ENCODE measurements at places on chromosomes 5 and 9.

DNA sequence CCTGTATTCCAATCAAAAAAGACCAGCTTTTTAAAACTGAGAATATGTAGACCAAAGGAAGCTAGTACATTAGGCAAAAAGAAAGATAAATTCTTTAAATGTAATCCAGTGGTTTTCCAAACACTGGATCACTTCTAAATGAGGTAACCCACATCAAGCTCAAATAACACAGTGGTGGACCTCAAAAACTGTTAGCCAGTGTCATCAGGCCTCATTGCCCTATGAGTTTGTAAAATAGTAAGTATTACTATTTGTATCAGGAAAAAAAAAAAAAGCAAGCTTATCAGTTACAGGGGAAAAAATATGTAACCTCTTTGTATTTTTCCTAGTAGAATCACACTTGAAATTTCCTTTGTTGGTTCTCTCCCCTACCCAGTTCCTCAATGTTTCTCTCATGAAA, 6.7 kb downstream of the MTX3 start:
- no peak for DNase-seq

DNA sequence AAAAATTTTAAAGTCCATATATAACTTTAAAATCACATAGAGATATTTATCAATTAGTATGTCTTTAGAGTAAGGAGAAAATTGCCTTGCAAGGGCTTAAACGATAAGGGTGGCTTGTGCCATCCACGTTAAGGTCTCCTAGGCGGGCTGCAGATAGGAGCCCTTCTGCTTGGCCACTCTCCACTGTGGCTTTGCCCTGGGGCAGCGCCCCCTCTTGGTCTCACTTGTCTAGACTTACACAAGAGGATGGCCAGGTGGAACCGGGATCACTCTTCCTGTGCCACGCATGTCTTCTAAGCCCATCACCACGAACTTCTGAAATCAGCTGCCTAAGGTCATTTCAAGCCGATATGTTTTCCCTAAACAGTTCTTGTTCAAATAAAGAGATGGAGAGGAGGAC, 2.9 kb downstream of the FPGS start:
- peak; percentile 51 for DNase-seq

- no peak for DNase-seq
Observed at GRCh38 chr5:151700296-151700695, 13.6 kb upstream of the SPARC start.

DNA sequence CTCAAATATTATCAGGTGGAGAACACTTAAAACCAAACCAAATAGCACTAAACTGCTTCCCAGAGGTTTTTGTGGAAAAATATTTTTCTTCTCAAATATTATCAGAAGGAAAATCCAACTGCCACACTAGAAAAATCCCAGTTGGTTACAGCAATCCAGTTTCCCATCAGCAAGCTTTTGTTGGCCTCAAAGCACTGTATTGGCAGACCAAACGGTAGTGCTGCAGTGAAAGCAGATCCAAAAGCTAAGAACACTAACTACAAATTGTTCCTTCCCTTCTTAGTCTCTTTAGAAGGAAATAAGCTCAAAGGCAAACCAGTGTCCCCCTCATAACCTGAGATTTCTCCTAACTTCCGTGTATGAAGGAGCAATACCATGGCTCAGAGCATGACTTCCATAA, 105.3 kb downstream of the TRIM36 start:
- DNase-seq: no peak

DNA sequence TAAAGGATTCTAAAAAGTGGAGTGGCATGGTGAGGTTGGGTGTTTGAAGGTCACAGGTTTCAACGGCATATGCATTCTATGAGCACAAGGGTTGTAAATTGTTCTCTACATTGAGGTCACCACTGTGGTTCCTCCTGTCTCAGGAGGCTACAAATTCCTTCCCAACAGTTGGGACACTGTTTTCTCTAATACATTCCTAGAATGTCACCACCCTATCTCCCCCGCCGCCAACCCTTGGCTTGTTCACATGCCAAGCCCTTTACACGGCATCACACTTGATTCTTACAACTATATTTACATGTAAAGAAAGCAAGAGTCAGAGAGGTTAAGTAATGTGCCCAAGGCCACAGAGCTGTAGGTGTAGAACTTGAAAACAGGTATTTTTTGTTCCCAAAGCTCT, 315.1 kb downstream of the RAB3C start:
- DNase-seq: no peak

DNA sequence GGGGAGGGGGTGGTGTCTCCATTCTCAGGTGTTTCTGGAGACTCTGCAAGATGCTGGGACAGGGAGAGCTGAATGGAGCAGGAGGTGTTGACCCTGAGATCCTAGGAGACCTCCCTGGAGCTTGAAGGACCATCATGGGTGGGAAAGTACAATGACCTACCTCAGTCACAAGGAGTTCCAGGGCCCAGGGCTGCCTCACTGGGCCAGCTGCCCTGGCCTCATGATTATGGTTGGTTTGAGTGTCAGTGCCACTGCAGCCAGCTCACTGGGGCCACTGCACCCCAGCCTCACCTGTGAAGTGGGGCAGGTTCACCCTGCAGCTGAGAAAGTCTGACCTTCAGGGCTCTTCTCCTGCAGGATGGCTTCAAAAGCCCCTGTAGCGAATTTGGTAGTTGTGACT, 372.5 kb downstream of the IRX2 start:
- no peak for DNase-seq

GRCh38 chr5:143554918-143555477, 151.5 kb upstream of the NR3C1 start:
- DNase-seq: no peak

DNA sequence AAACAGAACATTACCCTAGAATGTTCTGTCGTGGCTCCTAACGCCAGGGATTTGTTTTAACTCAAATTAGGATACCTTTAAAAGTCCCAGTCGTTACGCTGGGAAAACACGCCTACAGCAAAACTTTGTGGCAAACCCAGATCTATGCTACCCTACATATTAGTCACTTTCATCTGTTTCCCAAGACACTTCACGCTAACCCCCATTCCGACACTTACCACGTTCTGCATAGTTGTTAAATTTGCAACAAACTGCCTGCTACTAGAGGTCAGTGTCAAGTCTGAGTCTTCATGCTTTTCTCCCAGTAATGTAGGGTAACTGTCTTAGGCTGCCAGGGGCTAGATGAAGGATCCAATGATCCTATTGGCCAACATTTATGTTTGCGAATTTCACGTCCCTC, 140.3 kb downstream of the RASEF start:
- no peak for DNase-seq

DNA sequence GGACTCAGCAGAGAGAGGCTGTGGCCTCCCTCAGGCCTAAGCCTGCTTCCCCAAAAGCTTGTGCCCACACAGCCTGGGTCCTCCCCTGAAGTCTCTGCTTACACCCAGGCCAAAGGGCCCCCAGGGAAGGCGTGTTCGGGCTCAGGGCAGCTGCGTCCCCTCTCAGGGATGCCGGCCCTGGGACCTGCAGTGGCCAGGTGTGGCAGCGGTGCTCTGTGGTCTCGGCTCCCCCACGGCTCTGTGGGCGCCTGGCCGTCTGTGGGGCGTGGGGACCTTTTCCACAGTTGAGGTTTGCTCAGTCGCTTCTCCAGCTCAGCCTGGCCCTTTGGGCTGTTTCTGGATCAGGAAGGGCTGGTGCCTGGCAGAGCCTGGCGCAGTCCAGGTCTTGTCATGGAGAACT, 75.9 kb downstream of the RXRA start:
- no peak for DNase-seq

DNA sequence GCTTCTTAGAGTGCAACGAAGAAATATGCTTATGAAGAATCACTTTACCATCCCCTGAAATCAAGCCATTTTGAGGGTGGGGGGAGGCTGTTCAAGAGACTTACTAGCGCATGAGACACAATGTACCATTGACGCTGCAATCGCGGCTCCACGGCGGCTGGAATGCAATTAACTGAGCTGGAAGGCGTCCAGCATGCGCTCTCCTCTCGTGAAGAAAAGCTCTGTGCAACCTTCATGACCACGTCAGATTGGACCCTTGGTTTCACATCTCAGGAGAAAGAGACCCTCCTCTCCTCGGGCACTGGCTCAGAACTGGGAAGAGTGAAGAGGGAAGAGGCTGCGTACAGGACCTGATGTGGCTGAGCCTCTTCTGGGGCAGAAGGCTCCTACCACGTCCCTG, 138.5 kb upstream of the IRX2 start:
- DNase-seq: no peak

DNA sequence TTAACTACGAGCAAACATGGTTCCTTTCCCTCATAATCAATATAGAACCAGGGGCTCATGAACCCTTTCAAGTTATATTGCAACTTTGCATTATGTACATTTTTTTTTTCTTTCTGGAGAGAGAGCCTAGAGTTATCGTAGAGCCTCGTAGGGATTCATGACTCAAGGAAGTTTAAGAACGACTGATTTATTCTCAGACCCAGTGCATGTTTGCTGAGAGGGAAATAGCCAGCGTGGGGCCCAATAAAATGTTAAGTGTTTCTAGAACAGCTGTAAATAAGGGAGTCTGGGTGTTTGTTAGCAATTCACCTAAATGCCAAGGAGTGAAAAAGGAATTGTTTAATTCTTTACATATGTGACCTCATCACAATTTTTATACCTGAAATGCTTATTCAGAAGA, 119.0 kb upstream of the KLF9 start:
- DNase-seq: no peak

- no peak for DNase-seq
Observed at GRCh38 chr5:17081142-17081541, 136.3 kb upstream of the BASP1 start.

- no peak for DNase-seq
Observed at GRCh38 chr9:104463864-104464263, 40.2 kb upstream of the OR13F1 start.

- DNase-seq: no peak
Observed at GRCh38 chr5:173313351-173313801, 14.8 kb downstream of the STC2 start.

GRCh38 chr9:95438561-95439357, 78.0 kb downstream of the PTCH1 start:
- no peak for DNase-seq

DNA sequence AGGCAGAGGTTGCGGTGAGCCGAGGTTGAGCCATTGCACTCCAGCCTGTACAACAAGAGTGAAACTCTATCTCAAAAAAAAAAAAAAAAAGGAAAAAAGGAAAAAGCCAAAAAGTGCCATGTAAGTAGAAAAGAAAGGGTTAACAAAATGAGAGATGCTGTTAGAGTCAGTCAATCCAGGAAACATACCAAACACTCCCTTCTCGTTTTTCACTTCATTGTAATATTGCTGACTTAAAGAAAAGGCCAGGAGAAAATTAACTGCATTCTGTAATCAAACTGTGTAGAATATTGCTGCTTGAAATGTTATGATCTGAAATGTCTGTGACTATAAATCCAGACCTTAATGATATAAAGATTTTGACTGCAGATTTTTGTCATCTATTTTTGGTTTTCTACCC, 379.1 kb downstream of the ENC1 start:
- DNase-seq: no peak

DNA sequence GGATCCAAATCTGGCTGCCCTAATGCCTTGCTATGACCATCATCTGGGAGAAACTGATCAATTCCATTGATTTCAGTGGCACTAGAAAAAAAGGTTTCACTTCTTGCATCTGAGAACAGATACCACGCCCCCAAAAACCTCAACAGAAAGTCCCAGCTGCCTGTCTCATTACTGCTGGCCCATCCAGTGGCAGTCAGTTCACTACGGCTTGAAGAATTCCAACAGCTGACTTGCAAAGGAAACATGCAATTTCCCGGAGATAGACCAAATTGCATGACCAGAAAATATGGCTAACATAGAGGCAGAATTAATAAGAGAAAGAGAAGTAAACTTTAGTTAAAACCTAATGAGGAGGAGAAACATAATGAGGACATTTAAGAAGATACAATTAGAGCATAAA, 48.6 kb downstream of the UGCG start:
- peak; percentile 24 for DNase-seq

DNA sequence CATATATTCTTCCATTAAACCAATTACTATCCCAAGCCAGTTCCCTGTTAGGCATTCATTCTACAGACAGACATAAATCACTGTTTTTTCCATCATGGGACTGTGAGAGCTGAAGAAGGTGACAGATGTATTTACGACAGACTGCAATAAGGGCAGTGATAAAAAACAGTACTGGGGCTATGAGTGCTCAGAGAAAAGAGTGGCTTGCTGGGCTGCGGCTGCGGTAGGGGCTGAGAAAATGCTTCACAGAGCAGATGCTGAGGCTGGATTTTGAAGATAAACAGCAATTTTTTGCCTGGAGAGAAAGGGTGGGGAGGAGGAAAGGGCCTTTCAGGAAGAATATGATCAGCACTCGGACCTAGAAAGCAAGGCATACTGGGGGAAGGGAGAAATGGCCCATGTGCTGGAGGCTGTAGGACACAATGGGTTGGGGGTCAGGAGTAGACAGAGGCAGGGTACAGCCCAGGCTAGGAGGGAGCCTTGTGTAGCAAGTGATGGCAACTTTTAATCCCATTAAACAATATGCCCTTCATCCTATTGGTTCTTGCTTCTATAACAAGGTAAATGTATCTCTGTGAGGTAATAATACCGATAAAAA, 279.3 kb downstream of the ASTN2 start:
- DNase-seq: no peak

DNA sequence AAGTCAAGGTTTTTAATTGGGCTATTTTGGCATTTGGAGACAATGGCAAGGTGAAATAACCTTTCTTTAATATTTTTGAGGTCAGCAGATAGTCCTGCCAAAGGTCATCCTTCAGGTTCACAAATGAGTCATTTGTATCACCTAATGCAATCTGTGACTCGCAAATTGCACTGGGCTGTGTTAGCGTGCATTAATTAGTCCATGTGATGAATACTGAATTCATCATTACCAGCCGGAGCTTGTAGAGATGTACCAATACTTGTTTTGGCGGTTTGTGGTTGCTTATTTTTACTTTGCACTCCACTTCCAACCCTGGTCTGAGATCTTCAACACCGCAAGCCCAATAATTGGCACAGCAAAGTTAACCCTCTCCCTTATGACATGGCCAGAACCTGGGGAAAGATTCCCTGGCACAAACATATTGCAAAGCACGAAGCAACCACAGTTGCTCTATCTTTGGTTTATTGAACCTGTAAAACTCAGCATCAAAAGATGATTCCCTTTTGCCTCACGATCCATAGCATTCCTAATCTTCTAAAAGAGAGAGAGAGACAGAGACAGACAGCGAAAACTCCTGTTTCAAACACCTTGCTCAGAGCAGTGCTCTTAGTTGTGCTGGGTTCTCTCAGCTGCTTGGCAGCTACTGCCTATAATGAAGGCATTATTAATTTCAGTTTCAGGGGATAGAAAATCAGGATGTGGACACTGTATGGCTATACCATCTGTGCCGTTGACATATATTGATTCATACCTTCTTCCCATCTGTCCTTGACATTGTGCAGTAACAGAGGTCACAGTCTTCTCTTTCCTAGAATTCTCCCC, 178.1 kb downstream of the EBF1 start:
- DNase-seq: no peak
